Testis (tissue), 5 donors: ENCODE measurements at places on chromosomes 3 and 15. TPM values are rescaled to one million over a fixed set of nuclear protein-coding genes. Genes with fewer than 3 reads are reported as not detected.

Gene IMPG2
- total RNA-seq: 0.50 TPM

Gene C3orf49
- 0.93 TPM for total RNA-seq

Gene GOLGA6B
- total RNA-seq: 7.4 TPM

Gene ILDR1
- total RNA-seq: 3.2 TPM

Gene EXD1
- 42.9 TPM for total RNA-seq

Gene C3orf85
- total RNA-seq: not detected

Gene SPATA12
- 4.3 TPM for total RNA-seq

GRCh38 chr3:160084998-160085397 lies 96.4 kb downstream of the IL12A start:
- H3K27me3 ChIP-seq: no peaks in the 10 kb centered on the region
- no peak for DNase-seq
- no peaks in the 10 kb centered on the region for H3K4me1 ChIP-seq
- no peak overlapping the region for H3K27ac ChIP-seq
- no peaks in the 10 kb centered on the region for H3K36me3 ChIP-seq

DNA sequence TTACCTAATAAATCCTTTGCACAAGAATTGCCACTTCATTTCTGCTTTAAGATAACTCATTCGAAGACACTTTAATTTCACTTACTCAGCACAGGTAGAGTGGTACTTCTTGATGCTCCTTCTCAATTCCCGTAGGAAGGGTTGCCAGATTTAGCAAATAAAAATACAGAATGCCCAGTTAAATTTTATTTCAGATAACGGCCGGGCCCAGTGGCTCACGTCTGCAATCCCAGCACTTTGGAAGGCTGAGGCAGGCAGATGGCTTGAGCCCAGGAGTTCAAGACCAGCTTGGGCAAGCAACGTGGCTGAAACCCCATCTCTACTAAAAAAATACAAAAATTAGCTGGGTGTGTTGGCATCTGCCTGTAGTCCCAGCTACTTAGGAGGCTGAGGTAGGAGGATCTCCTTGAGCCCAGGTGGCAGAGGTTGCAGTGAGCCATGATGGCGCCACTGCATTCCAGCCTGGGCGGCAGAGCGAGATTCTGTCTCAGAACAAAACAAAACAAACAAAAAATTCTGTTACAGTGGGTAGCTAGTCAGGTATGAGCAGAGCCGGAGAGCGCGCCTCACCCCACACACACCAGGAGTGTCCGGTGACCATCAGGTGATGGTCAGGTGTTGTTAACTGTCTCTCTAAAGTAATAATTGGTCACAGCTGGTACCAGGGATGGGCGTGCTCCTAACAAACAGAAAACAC lies 92.8 kb downstream of the DNAH12 start:
- no peak overlapping the region for H3K4me3 ChIP-seq
- H3K27me3 ChIP-seq: no peaks in the 10 kb centered on the region
- DNase-seq: no peak

DNA sequence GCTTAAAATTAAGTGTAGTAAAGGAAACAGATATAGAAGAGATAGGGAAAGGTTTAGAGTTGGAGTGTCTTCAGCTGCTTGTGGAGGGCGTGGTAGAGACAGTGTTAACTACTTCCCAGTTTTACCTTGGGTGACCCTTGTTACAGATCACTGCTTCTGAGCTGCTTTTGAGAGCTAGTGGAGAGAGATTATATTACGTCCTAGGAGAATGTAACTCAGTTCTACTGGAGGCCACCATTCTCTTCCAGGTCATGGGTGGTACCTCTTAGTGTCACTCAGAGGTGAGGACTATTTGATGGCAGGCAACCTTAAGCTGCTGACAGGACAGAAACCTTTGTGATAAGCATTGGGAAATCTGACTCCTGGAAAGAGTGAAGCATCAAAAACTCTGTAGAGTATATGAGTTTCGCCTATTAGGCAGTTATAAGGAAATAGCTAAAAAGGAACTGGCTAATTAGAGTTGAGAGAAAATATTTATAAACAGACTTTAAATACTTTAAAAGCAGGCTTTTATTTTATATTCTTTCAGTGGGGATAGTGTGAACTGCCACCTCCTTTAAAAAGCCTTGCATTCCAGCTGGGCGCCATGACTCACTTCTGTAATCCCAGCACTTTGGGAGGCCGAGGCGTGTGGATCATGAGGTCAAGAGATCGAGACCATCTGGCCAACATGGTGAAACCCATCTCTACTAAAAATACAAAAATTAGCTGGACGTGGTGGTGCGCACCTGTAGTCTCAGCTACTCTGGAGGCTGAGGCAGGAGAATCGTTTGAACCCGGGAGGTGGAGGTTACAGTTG lies 106.5 kb downstream of the ZNF609 start:
- peaks cover 4% of the 10 kb centered on the region for H3K4me1 ChIP-seq
- H3K36me3 ChIP-seq: no peaks in the 10 kb centered on the region
- H3K4me3 ChIP-seq: no peak overlapping the region
- H3K27ac ChIP-seq: no peak overlapping the region
- no peak for DNase-seq

GRCh38 chr3:127410137-127410488 lies 122.3 kb upstream of the PRR20G start:
- H3K4me3 ChIP-seq: no peak overlapping the region
- no peak overlapping the region for H3K27ac ChIP-seq

DNA sequence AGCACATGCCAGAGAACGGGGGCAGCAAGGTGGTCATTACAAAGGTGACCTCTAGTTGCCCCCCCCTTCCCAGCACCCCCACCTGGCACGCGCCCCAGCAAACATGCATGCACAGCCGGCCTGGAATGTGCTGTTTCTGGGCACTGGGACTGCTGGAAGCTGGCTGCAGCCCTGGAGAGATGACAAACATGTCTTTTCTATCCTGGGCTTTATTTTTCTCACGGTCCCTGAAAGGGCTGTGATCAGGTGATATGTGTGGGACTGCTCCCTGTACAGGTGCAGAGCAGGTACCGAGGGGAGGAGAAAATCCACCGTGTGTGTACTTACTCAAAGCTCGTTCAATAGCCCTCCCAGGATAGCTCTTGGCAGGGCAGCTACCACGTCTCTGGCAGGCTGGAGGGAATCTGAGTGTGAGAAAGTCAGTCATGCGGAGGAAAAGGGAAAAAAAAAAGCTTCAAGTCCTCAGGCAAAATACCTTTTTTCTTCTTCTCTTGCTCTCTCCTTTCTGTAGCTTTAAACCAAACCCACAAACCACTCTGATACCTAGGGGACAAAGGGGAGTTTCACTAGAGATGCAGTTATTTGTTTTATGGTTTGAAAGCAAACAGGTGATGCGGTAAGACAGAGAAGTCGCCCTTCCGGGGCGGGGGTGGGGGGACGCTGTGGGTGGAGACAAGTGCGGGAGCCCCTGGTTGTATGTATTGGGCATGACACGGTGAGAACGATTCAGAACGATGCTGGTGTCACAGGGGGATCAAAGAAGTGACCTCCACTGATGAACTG lies 5.0 kb upstream of the HES1 start:
- H3K27me3 ChIP-seq: no peaks in the 10 kb centered on the region
- peaks cover 39% of the 10 kb centered on the region for H3K4me1 ChIP-seq
- no peak for DNase-seq
- H3K36me3 ChIP-seq: no peaks in the 10 kb centered on the region
- H3K4me3 ChIP-seq: no peak overlapping the region
- H3K27ac ChIP-seq: no peak overlapping the region

- no peak overlapping the region for H3K4me3 ChIP-seq
- H3K36me3 ChIP-seq: no peaks in the 10 kb centered on the region
- peaks cover 44% of the 10 kb centered on the region for H3K4me1 ChIP-seq
- no peak overlapping the region for H3K27ac ChIP-seq
- no peak for DNase-seq
Measured at GRCh38 chr3:48469046-48469915, 22.7 kb downstream of the ATRIP start.

GRCh38 chr3:142501004-142501926 lies 53.4 kb upstream of the XRN1 start:
- H3K27ac ChIP-seq: no peak overlapping the region
- H3K27me3 ChIP-seq: no peaks in the 10 kb centered on the region
- H3K4me1 ChIP-seq: no peaks in the 10 kb centered on the region
- H3K36me3 ChIP-seq: no peaks in the 10 kb centered on the region

DNA sequence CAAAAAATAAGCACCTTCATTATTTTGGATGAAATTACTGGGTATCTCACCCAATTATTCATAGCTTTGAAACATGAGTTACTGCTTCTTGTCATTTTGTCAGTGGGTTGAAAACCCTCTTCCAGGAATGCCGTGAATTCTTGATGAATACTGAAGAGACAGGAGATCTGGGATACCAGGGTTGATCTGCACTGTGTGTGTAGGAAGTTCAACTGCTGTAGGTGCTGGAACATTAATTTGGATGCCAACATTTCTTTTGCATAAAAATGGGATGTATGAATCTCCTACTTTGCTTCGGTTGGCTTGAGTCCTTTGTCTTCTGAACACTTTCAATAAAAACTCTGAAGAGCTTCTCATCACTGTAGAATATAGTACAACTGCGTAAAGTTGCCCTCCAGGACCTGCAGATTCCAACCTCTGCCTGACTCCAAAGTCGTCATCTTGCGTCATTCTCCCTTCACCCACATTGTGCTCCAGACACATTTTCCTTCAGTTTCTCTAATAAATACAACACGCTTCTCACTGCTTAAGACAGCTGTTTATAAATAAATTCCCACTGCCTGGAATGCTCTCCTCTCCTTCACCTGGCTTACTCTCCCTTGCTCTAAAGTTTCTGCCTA lies 312.7 kb upstream of the TGFBR2 start:
- no peak overlapping the region for H3K4me3 ChIP-seq
- DNase-seq: no peak

- no peak overlapping the region for H3K27ac ChIP-seq
- no peaks in the 10 kb centered on the region for H3K4me1 ChIP-seq
Measured at GRCh38 chr3:138424323-138424722, 10.1 kb upstream of the ESYT3 start.

DNA sequence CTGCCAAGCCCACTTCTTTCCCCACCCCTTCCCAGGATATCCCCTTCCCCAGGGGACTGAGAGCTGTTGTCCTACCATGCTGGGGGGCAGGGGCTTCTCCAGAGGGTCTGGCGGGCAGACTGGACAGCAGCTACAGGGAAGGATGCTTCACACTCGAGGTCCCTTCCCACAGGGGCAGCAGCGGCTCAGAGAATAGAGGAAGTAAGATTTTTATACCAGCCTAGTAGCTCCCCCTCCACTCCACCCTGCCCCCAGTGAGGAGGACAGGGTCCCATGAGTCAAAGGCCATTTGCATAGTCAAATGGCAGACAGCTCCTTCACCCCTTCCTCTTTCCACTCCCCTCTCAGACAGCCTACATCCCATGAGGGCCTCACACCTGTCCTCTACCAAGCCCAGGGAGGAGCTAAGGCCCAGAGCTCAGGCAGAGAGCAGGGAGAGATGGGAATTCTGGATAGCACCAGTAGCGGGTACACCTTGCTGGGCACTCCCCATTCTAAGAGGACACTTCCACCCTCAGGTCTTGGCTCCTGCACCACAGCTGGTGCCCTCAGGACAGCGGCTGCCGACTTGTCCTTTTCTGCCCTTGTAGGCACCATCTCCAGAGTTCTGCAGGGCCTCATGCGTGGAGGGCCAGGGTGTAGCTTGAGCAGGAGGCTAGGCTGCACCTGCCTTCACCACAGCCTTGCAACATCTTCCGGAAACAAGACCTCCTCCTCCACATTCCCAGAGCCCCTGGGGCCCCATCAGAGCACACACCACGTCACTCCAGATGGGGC lies at the start of gene TLR9:
TLR9 (minus strand) TSS at position 194 of the 777 bp plus-strand sequence; CDS start at position 78, 116 bp downstream.
- DNase-seq: no peak
- H3K4me1 ChIP-seq: peaks cover 7% of the 10 kb centered on the region
- no peaks in the 10 kb centered on the region for H3K27me3 ChIP-seq

DNA sequence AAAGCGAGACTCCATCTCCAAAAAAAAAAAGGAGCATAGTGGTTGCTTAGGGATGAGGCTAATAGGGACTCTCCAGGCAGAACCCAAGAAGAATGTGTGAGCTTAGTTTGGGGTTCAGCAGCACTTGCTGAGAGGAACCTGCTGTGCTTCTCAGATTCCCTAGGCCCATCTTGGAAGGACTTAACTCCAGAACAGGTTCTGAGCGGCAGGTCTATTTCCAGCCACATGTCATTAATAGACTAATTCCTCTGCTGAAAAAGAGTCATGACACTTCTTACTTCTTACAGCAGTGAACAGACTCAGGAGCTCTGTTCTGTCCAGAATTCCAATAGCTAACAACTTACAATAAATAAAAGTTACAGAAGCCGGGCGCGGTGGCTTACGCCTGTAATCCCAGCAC lies 22.5 kb downstream of the RHOA start:
- no peaks in the 10 kb centered on the region for H3K36me3 ChIP-seq
- no peaks in the 10 kb centered on the region for H3K27me3 ChIP-seq
- H3K27ac ChIP-seq: no peak overlapping the region
- no peak for DNase-seq

DNA sequence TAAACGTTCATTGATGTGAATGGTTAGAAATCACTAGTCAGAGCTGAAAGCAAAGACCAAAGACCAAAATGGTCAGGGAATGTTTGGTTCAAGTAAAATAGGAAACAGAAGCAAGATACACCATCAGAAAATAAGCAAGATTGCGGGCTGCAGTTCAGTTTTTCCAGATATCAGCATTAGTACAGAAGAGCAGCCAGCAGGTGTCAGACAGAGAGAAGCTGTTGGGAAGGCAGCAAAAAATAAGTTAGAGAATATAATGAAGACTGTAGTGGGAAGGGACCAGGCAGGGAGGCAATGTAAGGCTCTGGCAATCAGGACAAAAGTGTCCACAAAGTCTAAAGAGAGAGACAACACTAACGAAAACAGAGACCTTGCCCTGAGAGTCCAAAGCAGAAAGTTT lies 639.4 kb upstream of the NAALADL2 start:
- H3K4me3 ChIP-seq: no peak overlapping the region
- no peaks in the 10 kb centered on the region for H3K4me1 ChIP-seq
- DNase-seq: no peak
- no peaks in the 10 kb centered on the region for H3K27me3 ChIP-seq
- H3K36me3 ChIP-seq: no peaks in the 10 kb centered on the region

DNA sequence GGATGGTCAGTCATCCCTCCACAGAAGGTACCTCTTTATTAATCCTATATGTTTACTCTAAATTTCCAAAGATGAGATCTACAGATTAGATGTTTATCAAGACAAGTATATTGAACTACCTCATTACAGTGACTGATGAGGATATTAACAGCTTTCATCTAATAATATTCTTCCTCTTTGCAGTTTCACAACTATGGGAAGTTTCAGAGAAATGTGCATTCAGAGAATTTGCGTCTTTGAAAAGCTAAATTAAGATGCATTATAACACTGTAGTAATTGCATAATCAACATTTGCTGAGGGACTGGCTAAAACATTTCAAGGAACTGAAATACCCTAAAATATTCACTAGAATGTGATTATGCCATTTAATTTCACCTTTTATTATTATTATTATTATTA lies 46.7 kb downstream of the MCF2L2 start:
- no peaks in the 10 kb centered on the region for H3K4me1 ChIP-seq
- no peak overlapping the region for H3K4me3 ChIP-seq
- no peak overlapping the region for H3K27ac ChIP-seq
- no peaks in the 10 kb centered on the region for H3K27me3 ChIP-seq

GRCh38 chr15:63870487-63871209 lies 36.9 kb upstream of the HERC1 start:
- H3K27ac ChIP-seq: no peak overlapping the region
- DNase-seq: peak; percentile 74
- no peaks in the 10 kb centered on the region for H3K36me3 ChIP-seq

GRCh38 chr3:186823386-186823785 lies 17.1 kb upstream of the RFC4 start:
- no peak for DNase-seq
- H3K4me1 ChIP-seq: peaks cover 10% of the 10 kb centered on the region
- no peaks in the 10 kb centered on the region for H3K36me3 ChIP-seq
- H3K27ac ChIP-seq: no peak overlapping the region

- no peaks in the 10 kb centered on the region for H3K27me3 ChIP-seq
- H3K4me1 ChIP-seq: no peaks in the 10 kb centered on the region
- no peak overlapping the region for H3K27ac ChIP-seq
- no peak overlapping the region for H3K4me3 ChIP-seq
- DNase-seq: no peak
Measured at GRCh38 chr3:163919154-163919553, 1159.1 kb downstream of the SI start.
